ENCODE measurements at places on chromosomes 6 and 20. TPM values are rescaled to one million over a fixed set of nuclear protein-coding genes. Genes with fewer than 3 reads are reported as not detected.
A peak's percentile ranks its signal among the peaks of the same experiment; 100 is the strongest.

- no peak for DNase-seq
Observed at GRCh38 chr6:85458184-85458583, 8.3 kb downstream of the NT5E start.

- DNase-seq: no peak
Observed at GRCh38 chr6:158900663-158901312, 81.6 kb upstream of the EZR start.

DNA sequence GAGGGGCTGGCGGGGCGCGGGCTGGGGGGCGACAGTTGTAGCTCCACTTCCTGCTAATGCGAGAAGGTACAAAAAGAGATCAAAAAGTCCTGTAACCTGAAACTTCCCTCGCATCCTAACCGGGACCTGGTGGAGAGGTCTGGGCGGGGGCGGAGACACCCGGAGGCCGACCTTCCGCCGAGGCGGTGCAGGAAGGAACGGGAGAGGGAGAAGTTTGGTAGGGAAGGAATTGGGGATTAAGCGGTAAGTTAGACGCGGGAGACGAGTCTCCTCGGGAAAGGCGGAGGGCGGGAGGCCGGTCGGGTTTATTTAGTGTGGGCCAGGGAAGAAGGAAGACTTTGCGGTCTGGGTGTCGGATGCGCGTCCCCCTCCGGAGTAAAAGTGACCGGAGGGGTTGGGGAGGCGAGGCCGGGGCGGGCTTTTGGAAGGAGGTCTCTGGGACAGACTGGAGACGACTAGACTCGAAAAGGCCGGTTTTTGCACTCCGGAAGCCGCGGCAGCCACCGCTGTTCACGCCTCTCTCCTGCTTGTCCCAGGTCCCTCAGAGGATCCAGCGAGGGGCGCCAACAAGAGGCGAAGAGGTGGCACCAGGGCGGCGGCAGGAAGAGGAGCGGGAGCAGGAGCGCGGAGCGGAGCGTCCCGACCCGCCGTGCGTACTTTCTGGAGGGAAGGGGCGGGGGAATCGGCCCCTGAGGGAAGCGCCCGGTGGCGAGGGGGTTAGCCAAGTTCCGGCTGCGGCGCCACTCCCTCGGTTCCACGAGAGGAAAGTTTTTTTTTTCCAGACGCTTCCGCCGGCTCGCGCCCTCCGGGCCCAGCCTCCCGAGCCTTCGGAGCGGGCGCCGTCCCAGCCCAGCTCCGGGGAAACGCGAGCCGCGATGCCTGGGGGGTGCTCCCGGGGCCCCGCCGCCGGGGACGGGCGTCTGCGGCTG, 734 bp downstream of the TPBG start:
- peak; percentile 58 for DNase-seq

GRCh38 chr20:40085513-40085912, 603.5 kb downstream of the MAFB start:
- no peak for DNase-seq

DNA sequence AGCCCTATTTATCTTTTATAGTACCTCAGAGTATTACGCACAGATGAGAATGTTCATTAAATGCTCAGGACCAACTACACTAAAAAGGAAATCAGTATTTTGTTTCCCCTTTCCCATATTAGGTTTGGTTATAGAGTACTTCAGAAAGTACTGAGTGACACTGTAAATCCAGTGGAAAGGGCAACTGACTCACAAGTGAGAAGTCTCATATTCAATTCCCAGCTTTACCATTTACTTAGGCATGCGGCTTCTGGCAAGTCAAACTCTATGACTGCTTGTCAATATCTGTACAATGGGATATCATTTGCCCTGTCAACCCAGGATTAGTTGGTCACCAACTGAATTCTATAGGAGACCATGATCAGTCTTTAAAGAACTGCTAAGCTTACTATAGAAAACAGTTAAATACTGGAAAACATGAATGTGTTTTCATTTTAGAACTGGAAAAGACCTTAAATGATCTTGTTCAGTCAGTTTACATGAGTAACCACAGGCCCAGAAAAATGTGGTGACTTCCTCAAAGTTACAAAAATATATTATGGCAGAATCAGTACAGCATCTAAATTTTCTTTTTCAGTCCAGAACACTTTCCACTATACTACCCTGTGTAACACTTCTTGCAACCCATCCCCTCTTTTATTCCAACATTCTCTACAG, 3.6 kb downstream of the MAP3K7 start:
- DNase-seq: no peak

DNA sequence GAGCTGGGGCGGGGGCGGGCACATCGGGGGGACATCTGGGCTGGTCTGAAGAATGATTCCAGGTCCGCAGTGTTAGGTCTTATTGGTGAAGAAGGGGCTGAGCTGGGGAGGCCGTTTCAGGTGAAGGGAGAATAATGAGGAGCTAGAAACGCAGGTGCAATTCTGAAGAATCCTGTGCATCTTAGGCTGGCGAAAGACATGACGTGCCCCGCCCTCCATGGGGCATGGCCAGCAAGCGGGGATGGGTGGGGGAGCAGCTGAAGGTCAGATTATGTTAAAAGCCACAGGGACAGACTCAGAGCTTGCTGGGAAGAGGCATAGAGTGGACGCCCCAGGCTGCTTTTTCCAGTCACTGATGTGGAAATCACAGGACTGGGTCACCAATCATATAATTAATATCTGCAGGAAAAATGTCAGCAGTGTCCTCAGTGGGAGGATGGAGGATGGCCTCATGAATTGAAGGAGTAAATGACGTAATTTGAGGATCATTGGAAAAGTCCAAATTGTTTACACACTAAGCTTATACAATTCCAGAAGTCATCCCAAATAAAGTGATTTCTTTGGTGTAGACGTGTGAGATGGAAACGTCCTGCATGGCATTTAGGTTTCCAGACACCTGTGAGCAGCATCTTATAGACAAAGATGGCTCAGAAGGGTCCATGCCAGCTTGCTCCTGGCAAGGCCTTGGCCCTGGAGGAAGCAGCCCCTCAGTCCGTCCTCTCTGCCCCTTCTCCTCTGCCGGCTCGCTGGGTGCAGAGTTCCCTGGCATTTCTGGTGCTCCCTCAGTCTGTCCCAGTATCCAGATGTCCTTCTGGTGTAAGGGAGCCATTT, 109.6 kb upstream of the FRMD1 start:
- no peak for DNase-seq

- DNase-seq: no peak
Observed at GRCh38 chr6:163460307-163460782, 45.8 kb downstream of the QKI start.

- no peak for DNase-seq
Observed at GRCh38 chr6:79335133-79335674, 100.7 kb upstream of the HMGN3 start.

DNA sequence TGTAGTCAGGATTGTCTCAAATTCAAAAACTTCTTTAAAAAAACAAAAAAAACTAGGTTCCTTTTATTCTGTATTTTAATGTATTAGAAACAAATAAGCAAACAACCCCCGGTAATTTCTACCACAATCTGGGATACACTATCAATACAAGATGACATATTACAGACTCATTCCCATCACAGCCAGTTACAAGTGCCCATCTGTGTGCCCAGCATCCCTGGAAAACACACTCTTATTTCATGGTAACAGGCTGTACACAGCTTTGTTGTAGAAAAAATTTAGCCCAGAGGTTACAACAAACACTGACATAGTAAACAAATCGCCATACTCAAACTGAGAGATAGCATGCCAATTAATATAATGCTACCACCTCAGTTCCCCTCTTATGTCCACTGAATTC, 16.3 kb downstream of the HBS1L start:
- no peak for DNase-seq

GRCh38 chr20:39670988-39671387, 708.8 kb downstream of the DHX35 start:
- no peak for DNase-seq

GRCh38 chr6:96014846-96015517, 792 bp upstream of the FUT9 start:
- no peak for DNase-seq

DNA sequence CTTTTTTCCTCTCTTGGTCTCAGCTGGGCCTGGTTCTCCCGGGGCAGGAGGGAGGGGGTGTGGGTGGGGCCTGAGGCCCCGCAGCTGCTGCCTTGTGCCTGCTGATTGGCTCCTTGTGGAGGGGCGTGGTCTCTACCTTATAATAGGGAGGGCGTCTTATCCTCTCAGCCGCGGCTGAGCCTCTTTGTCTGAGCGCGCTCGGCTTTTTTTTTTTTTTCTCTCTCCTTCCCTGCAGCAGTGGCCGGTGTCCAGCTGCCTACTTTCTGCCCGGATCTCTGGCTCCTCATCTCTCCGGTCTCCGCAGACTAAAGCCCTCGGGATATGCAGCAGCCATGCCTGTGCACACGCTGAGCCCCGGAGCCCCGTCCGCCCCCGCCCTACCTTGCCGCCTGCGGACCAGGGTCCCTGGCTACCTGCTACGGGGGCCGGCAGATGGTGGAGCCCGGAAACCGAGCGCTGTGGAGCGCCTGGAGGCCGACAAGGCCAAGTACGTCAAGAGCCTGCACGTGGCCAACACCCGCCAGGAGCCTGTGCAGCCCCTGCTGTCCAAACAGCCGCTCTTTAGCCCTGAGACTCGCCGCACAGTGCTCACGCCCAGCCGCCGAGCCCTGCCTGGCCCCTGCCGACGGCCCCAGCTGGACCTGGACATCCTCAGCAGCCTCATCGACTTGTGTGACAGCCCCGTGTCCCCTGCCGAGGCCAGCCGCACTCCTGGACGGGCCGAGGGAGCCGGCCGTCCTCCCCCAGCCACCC, 11.1 kb downstream of the FAM110A start:
- DNase-seq: peak; percentile 90

DNA sequence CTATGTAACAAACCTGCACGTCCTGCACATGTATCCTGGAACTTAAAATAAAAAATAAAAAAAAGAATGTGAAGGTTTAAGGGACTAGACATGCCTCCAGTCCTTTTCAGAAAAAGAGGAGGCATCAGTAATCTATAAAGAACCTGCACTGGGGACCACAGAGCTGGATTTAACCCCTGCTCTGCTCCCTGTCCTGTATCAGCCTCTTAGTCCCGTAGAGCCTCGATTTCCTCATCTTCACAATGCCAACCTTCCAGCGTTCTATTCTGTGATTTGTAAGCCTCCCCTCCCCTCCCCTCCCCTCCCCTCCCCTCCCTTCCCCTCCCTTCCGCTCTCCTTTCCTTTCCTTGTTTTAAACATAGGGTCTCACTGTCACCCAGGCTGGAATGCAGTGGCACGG, 31.1 kb upstream of the TMEM181 start:
- no peak for DNase-seq

DNA sequence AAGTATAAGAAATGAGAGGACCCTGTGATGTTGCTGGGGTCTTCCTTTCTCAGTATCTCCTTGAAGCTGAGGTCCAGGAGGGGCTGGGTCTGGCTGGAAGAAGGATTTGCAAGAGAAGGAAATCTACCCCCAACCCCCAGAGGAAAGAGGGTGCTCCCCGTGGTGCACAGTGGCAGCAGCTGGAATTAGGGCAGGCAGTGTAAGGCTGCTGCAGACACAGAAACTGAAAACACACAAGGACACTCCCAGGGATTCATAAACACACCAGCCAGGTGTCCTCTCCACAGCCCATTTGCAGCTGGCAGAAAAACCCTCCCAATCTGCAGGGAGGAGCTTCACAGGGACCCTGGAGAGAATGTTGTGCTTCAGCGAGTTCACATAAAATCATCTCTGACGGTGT, 297.2 kb downstream of the CDH26 start:
- no peak for DNase-seq

- no peak for DNase-seq
Observed at GRCh38 chr6:145838305-145838704, 23.7 kb upstream of the FBXO30 start.

- peak; percentile 88 for DNase-seq
Observed at GRCh38 chr6:106339334-106340029, 13.9 kb upstream of the ATG5 start.

The ECT2L gene
- not detected for total RNA-seq

The PFDN4 gene
- 27.9 TPM for total RNA-seq

The ARMC12 gene
- total RNA-seq: not detected

The UNC5CL gene
- 1.1 TPM for total RNA-seq

The BTBD3 gene
- 20.3 TPM for total RNA-seq

The PBX2 gene
- total RNA-seq: 16.6 TPM

The DEFB115 gene
- not detected for total RNA-seq

The SCRT2 gene
- total RNA-seq: not detected

The WFDC12 gene
- not detected for total RNA-seq

The SOX4 gene
- total RNA-seq: 49.8 TPM

Data from HT-29 (cell line).